Uterus (tissue), 4 donors: ENCODE measurements at places on chromosomes 2 and 18. TPM values are rescaled to one million over a fixed set of nuclear protein-coding genes. Genes with fewer than 3 reads are reported as not detected.

GRCh38 chr2:5111581-5111980, 580.6 kb upstream of the SOX11 start:
- no peak for DNase-seq

DNA sequence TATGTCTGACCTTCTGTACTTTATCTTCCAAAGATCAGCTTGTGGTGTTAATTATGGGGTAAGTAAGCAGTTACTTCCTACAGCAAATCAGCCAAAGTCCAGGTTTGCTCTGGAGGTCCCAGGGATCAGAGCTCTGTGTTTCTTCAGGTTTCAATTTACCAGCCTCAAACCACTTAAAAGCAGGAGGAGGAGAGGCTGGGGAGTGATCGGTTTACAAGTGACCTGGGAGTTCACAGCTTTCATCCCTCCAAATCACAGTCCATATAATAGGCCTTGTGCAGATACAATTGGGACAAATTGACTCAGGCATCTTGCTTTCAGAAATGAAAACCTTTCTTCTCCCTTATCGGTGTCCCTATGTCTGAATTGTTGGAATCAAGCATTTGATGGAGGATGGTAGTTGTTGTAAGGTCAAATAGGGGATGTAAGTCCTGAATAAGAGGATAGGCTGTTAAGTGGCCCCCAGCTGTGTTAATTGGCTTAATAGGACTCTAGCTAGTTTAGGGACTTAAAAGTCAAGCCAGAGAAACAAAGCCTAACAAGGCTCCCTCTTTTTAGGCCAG, 188.0 kb upstream of the NT5C1B start:
- no peak for DNase-seq

DNA sequence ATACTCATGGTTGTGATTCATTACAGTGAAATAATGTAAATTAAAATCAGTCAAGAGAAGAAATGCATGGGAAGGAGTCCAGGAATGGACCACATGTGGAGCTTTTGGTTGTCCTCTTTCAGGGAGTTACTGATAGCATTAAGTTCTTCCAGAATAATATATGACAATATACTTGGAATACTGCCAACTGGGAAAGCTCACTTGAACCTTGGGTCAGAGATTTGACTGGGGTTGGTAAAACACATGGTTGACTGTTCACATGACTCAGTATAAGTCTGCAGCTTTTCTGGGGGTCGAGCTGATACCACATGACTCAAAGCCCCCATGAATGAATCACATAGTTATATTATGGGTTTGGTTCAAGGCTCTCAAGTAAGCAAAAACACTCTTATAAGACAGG, 1109.0 kb upstream of the CHAC2 start:
- DNase-seq: no peak

ST8SIA5 gene
- total RNA-seq: not detected

HMSD gene
- total RNA-seq: not detected

LRRC30 gene
- total RNA-seq: not detected

GRCh38 chr2:114127372-114127771, 237.5 kb downstream of the ACTR3 start:
- no peak for DNase-seq

DNA sequence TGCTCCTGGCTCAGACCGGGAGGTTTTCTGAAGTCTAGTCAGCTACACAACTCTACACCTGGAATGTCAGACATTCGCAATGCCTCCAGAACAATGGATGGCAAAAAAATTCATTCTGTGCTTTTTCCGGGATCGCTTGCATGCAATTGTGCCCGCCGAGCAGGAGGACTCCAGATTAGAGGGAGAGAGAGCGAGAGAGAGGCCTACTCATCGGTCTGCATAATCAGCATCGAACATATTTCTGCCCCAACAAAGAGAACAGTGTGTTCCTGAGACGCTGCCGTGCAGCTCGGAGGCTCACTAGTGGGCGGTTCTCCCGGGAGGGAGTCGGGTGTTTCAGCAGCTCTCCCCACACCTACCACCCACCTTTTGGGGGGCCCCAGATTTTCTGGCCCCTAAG, 117.1 kb downstream of the KLHL29 start:
- no peak for DNase-seq

DNA sequence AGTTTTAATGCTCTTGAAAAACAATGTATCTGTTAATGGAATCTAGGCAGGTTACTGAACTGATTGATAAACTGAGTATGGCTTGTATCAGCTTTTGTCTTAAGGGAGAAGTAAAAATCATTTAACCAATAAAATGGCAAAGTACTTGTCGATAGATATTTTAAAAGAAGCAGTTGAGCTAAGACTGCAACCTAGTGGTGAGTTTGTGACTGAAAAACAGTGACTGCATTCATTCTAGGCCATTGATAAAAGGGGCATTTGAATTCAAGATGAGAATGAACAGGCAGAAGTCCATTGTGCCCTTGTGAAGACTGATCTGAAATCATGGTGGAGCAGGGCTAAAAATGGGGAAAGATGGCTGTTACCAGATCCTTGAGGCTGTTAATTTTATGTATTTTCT, 59.4 kb upstream of the MSTN start:
- DNase-seq: no peak

DNA sequence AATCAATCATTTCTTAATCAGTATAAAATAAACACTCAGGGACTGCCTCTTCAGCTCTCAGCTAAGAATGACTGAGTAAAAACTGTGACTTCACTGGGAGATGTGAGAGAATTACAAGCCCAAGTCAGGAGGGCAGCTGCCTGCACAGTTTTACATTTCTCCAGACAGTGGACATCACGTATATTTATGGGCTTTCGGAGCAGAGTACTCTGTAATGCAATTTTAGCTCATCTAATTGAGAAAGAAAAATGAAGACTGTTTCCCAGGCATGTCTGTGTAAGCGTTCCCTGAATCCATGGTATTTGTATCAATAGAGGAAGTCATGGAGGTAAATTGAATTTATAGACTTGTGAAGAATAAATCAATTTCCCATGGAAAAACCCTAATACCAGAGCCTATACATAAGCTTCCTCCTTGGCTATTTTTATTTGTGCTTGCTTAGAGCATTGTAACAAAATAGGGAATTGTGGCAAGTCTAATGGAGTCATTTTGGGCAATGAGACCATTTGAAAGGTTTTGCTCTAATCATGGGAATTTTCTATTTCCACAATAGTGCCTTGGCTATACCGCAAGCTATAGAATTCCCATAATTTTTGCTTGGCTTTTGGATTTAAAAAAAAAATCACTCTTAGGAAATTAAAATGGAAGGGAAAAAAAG, 87.2 kb downstream of the SLC5A7 start:
- DNase-seq: no peak

DNA sequence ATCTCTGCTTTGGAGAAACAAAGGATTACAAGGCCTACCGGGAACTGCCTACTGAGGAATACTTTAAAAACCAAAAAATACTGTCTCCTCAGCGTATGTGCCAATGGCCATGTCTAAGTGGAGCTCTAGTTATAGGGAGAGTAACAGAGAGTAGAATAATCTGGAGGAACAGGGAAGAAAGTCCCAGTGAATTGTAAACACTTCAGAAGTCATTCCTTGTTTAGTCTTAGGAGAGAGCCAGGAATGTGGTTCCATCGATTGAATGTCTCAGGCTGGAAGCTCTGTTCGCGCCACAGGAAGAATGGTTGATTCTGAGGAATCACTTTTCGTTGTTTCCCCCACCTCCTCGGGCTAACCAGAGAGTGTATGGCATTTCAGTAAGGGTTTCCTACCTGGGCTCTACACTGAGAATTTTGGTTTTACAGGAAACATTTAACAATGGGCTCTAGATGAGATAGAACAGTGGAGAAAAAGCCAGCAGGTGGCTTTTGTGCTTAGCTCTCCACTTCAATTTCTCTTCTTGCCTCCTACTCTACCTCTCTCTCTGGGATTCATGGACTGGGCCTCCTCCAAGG, 88.7 kb downstream of the ACVR1 start:
- no peak for DNase-seq

DNA sequence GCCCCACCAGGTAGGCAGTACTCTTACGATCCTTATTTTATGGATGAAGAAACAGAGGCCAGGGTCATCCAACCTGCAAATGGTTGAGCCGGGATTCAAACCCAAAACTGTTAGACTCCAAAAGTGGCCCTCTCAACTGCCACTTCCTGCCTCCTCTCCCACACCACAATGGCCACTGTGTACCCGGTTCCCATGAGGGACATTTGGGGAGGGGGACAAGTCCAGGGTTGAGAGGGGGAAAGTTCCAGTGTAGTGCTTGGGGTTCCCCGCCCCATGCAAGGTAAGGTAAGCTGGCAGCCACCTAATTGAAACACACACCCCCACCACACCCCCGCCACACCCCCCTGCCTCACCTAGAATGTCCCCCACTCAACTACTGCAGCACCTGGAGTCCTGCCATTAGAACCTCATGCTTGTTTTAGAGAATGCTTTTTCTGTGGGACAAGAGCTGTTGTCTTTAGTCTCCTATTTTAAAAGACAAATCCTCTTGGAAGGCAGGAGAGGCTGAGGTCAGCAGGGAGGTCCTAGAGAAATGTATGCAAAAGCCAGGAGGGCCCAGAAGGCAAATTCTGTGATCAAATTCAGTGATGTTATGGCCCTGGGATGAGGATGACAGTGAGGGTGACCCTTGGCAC, 145.2 kb downstream of the ZFP36L2 start:
- no peak for DNase-seq

CNRIP1 gene
- total RNA-seq: 40.6 TPM

MYO5B gene
- 2.0 TPM for total RNA-seq

GRCh38 chr18:78936251-78937005, 43.2 kb upstream of the SALL3 start:
- DNase-seq: no peak

DNA sequence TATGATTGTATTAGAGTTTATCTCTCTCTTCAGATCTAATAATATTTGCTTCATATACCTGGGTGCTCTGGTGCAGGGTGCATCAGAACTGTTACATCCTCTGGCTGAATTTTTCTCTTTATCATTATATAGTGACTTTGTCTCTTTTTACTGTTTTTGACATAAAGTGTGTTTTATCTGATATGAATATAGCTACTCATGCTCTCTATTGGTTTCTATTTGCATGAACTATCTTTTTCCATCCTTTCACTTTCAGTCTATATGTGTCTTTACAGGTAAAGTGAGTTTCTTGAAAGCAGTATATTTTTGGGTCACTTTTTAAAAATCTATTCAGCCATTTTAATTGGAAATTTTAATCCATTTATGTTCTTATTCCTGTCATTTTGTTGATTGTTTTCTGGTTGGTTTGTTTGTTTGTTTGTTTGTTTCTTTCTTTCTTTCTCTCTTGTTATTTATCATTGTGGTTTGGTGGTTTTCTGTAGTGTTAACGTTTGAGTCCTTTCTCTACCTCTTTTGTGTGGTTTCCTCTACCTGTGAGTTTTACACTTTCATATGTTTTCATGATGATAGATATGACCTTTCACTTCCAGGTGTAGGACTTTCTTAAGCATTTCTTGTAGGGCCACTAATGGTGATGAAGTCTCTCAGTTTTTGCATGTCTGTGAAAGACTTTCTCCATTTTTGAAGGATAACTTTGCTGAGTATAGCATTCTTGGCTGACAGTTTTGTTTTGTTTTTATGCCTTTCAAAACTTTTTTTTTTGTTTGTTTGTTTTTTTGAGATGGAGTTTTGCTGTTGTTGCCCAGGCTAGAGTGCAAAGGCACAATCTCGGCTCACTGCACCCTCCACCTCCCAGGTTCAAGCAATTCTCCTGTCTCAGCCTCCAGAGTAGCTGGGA, 54.9 kb downstream of the CCNT2 start:
- DNase-seq: no peak

GRCh38 chr2:165408186-165408585, 61.3 kb upstream of the CSRNP3 start:
- DNase-seq: no peak

EIF4E2 gene
- 195 TPM for total RNA-seq
